Stimulated activated memory B cell treated with anti-CD40 and anti-IgM and Interleukin-4, amounts not matched to agents 10 μg/mL and 1 μg/mL and 100 μg/mL, for 72 hours (primary cell): ENCODE measurements at places on chromosomes 11 and 22.
A peak's percentile ranks its signal among the peaks of the same experiment; 100 is the strongest.

- no peak for ATAC-seq
Observed at GRCh38 chr11:114090225-114090910, 30.9 kb downstream of the ZBTB16 start.

- no peak for ATAC-seq
Observed at GRCh38 chr11:12118949-12119348, 8.6 kb downstream of the MICAL2 start.

DNA sequence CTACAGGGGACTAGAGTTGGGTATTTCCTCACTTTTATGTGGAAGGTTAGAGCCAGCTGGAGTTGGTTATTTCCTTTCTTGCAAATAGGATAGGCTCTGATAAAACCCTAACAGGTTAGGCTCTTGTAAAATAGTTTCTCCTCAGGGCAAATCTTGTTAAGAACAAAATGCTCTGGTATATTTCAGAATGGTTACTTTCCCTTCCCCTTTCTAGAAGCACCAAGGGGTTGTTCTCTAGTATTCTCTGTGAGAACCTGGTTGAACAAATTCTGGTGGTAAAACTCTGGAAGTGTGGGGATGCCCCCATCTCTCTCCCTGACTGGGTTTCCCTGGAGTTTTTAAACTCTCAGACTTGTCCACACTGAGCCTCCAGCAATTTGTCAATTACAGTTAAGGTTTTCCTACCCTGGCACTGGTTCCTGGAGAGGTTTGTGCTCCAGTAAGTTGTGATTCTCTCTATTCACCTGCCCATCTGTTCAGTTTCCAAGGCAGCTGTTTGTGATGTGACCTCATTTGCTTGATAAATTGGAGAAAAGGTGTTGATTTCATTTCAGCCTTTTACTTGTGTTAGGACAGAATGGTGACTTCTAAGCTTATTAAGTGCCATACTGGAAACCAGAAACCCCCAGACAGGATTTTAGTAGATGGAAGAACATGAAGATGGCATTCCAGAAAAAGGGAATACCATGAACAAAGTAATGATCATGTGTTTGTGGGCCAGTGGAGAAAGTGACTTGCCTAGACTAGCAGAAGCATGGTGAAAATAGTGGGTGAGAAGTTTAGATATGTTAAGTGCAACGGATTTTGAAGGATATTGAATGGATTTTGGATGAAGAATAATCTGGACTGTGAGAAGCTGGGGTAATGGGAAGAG is 64.6 kb downstream of the EXT2 start:
- peak; percentile 53 for ATAC-seq

DNA sequence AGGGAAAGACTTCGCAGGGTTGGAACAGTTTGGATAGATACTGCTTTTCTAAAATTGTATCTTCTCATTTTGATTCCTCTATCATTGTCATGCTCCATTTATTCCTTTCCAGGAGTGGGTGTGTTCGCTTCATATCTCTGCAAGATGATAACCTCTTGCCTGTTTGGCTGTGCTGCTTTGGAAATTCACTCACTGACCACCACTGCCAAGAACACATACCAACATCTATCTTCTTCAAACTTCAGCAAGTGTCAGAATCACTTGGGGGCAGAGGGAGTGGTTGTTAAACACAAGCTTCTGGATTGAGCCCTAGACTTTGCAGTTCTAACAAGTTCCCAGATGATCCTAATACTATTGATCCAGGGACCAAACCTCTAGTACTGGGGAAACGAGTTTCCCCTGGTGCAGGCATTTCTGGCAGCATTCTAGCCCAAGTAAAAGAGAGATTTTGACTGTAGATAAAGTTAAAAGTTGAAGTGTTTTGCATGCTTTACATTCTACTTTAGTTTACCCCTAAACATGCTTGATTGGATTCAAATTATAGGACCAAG is 11.5 kb upstream of the DKK3 start:
- ATAC-seq: no peak

GRCh38 chr11:15233371-15234165 is 118.8 kb downstream of the INSC start:
- peak; percentile 51 for ATAC-seq

DNA sequence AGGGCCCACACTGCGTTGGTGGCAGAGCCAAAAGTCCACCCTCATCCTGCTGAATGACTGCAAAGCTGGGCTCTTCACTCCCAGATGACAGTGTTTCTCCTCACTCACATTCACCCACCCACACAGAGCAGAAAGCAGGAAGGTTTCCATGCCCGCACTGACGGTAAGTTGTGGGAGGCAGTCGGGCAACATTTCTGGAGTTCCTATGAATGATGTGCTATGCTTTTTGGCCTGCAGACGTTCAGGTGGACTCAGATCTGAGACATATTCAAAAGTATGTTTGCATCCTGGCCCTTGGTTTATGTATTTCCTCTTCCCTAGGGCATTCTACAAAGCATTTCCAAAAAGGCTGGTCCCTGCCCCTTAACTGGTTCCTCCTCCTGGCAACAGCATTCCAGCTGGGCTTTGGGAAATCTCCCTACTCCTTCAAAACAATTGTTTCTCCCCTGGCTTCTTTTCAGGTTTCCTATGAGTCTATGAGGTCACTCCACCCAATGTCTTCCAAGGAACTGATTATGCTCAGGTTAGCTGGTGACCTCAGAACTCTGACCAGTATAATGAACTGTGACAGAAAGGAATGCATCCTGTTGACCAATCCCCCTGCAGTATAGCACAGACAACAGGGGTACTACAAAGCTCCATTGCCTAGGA is 36.4 kb downstream of the PACSIN2 start:
- ATAC-seq: no peak

DNA sequence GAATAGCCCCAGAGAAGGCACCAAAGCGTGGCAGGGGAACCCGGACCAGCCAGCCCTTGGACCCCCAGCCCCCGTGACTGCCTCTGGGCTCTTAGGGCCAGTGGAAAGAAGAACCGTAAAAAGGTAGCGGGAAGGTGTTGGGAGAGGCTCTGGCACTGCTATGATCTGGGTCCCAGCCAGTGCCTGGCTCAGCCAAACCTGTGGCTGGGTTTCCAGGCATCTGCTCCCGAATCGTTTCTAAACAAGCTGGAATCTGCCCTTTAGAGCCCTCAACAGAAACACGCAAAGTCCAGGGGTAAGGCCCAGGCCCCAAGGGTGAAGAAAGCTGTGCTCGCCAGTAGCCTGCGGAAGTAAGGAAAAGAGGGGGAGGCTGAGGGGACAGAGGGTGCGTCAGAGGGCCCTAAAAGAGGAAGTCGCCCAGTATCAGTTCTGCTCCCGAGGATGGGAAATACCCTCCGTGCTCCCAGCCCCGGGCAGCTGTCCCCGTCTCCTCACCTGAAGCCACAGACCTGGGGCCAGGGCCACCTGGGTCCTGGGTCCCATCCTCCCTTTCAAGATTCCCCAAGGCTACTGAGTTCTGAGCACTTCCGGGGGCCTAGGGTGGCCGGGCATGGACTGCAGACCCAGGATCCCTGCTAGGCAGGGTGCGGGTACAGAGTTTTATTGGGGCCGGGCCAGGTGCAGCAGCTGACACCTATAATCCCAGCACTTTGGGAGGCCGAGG is 24.7 kb downstream of the IL10RA start:
- ATAC-seq: peak; percentile 90

- no peak for ATAC-seq
Observed at GRCh38 chr11:60974726-60975125, 3.2 kb downstream of the CD6 start.

GRCh38 chr11:66081505-66081904 is 11.4 kb downstream of the PACS1 start:
- ATAC-seq: peak; percentile 96

GRCh38 chr11:10294290-10294953 is 403 bp upstream of the SBF2 start:
- no peak for ATAC-seq

GRCh38 chr11:119713359-119714040 is 15.5 kb downstream of the NECTIN1 start:
- ATAC-seq: no peak
